Activated naive CD4-positive, alpha-beta T cell treated with anti-CD3 and anti-CD28 coated beads, Interleukin-2, amount 50 U/mL, for 72 hours (primary cell): ENCODE measurements at places on chromosomes 1 and 21.

GRCh38 chr21:33308586-33309490 lies 15.9 kb upstream of the IFNAR1 start:
- no peak for DNase-seq

DNA sequence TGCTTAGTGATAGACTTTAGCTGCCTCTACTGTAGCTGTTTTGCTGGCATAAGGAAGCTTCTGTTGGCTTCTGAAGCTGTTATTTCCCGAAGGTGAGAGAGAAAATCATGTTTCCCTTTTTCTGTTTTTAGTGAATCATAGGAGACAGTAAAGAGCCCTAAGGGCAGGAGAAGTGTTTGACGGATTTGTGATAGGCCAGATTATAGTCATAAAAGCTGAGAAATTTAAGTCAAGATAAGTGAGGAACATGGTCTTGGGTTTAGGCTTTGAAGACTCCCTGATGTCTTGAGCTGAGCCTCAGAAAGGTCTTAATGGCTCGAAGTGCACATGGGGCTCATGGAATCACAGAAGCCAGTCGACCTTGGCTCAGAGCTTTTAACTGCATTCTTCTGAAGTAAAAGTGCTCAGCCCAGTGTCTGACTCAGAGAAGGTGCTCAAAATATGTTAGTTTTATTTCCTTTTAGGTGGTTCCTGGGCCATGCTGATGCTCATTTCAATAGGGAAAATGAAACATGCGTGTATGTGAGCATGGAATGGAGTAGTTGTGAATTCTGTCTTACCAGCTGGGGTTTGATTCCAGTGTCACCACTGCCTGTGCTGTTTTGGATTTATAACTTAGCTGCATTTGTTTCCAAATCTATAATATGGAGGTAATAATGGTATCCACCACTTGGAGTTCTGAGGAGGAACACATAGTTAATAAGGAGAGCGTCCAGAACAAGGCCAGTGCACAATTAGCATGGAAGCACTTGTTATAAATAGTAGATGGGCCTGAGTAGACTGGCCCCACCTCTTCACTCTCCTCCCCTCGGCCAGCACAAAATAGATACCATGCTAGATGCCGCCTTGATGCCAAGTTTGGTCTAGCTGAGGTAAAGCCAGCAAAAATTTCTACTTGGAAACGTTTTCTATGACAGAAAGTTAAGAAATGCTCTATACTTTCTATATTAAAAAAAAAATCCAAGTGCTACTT lies 99.2 kb downstream of the C1orf21 start:
- no peak for DNase-seq

DNA sequence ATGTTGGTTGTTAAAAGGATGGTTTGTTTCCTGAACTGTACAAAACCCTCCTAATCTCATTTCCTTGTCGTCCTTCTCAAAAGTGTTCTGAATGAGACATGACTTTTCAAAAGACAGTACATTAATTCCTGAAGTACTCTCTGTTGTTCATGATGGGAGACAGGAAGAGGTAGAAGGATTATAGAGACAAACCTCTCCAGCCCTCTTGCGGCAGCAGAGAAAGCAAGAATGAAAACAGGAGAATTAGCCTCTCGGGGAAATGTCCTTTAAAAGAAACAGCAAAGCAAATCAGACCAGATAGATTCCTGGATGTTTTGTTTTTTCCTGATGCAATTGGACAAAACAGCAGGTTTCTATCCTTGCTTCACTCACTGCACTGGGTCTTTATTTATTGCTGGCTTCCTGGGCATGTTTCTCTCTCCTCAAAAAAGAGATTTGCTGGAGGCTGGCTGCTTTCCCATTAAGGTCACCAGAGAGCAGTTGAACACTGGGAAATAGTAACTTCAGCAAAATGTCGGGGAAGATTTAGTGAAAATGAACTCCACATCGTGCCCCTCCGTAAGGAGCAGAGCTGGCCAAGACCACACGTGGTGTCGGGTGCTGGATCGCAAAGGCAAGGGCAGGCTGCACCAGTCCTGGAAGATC lies 145.8 kb upstream of the SYT6 start:
- DNase-seq: no peak

GRCh38 chr1:55143684-55144083 lies 71.5 kb downstream of the USP24 start:
- no peak for DNase-seq

GRCh38 chr1:204723131-204723787 lies 37.7 kb upstream of the LRRN2 start:
- no peak for DNase-seq

DNA sequence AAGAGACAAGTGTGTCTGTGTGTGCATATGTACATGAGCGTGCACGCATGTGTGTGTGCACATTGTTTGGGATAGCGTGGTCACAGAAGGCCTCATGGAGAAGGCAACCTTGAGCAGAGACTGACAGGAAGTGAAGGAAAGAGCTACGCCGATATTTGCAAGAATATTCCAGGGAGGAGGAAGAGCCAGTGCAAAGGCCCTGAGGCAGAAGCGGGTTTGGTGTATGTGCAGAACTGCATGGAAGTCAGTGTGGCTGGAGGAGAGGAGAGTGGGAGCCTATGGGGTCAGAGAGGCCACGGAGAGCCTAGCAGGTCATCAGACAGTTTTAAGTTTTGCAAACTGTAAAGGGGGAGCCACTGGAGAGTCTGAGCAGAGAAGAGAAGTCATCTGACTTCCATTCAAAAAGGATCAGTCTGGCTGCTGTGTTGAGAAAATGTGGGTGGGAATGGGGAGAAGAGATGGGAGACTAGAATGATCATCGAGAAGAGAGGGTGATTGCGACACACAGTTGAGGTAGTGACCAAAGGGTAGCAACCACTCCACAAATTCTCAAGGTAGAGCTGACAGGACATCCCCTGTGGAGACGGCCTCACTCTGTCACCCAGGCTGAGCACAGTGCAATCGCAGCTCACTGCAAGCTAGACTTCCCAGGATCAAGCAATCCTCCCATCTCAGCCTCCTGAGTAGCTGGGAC lies 3.9 kb downstream of the CELA2B start:
- DNase-seq: no peak

GRCh38 chr1:3251099-3251806 lies 182.2 kb downstream of the PRDM16 start:
- DNase-seq: no peak

- no peak for DNase-seq
These were observed 23.6 kb downstream of the ARMH1 start for GRCh38 chr1:44698138-44698537.

GRCh38 chr1:153842006-153842471 lies 66.8 kb downstream of the SLC27A3 start:
- DNase-seq: no peak

- DNase-seq: no peak
These were observed 78.6 kb downstream of the IVNS1ABP start for GRCh38 chr1:185238447-185238846.

DNA sequence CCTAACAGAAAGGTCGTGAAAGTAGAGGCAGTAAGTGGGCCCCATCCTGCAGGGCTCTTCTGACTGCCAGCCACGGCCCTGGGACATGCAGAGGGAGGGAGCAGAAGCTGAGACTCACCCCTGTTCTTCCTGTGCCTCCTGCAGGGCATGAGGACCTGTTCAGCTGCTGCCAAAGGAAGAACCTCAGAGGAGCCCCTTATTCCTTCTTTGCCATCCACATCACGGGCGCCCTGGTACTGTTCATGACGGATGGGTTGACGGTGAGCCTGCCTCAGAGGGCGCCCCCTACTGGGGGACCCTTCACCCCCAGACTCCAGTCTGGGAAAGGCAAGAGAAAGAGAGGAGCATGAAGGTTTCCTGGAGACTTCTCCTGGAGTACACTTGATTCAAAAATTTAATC lies 47.1 kb downstream of the ELK4 start:
- peak; percentile 44 for DNase-seq

DNA sequence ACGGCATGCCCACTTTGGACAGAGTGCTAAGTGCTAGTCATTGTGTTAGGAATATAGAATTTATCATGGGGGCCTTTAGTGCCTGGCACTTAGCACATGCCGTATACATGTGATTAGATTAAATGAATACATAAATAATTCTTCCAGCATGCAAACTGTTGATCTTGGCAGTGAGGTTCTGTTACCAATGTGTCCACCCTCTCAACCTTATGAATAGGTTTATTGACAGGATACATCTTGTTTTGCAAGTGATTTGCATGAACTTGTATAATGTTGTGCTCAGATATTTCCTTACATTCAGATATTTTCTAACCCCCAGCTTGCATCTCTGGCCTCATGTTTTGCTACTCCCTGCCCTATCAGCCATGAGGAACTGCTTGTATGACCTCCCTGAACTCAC lies 60.3 kb upstream of the ZNF648 start:
- DNase-seq: no peak

- no peak for DNase-seq
These were observed 38.3 kb upstream of the RGS16 start for GRCh38 chr1:182642461-182642860.

- DNase-seq: no peak
These were observed 100.2 kb downstream of the SMYD2 start for GRCh38 chr1:214380986-214381695.

DNA sequence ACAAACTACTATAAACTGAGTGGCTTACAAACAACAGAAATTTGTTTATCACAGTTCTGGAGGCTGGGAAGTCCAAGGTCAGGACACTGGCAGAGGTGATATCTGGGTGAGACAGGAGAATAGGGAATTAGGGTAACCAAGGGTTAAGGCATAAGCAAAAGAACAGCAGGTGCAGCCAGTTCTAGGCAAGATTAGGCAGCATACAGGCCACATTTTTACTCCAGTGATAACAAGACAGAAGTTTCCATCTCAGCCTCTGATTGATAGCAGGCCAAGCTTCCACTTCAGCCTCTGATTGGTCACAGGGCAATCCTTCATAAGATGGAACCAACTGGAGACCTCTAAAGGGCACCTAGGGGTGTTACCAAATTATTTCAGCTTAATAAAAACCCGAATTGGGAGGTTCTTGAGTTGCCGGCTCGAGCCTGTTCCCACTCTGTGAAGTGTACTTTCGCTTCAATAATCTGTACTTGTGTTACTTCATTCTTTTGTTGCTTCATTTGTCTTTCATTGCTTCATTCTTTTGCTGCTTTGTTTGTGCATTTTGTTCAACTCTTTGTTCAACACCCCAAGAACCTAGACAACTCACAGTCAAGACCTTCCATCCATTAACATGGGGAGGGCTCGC lies 185.6 kb downstream of the TOMM20 start:
- DNase-seq: no peak

DNA sequence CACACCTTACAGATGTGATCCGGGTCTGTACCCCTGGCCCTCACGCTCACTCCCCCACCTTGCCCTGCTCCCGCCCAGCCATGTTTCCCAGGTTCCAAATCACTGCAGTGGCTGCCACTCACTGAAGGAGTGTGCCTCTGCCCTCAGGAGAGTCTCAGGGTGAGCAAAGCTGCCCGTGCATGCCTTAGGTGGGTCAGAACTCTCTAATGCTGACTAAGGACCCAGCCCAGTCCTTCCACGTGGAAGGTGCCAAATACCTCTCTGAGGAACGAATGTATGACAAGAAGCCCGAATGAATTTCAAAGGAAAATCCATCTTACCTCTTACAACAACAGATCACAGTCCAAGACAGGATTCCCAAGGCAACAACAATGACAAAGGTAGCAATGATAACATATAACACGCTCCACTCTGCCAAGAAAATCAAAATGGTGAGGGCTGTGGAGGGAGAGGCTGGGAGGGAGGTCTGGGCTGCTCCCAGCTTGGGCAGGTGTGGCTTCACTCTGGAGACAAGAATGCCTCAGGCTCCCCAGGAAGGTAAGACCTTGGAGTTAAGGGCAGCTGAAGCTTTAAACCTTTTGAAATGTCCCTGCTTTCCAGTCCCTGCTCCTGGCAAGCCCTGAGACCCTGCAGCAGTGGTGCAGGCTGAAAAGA lies 115.2 kb downstream of the KIAA0319L start:
- DNase-seq: no peak

DNA sequence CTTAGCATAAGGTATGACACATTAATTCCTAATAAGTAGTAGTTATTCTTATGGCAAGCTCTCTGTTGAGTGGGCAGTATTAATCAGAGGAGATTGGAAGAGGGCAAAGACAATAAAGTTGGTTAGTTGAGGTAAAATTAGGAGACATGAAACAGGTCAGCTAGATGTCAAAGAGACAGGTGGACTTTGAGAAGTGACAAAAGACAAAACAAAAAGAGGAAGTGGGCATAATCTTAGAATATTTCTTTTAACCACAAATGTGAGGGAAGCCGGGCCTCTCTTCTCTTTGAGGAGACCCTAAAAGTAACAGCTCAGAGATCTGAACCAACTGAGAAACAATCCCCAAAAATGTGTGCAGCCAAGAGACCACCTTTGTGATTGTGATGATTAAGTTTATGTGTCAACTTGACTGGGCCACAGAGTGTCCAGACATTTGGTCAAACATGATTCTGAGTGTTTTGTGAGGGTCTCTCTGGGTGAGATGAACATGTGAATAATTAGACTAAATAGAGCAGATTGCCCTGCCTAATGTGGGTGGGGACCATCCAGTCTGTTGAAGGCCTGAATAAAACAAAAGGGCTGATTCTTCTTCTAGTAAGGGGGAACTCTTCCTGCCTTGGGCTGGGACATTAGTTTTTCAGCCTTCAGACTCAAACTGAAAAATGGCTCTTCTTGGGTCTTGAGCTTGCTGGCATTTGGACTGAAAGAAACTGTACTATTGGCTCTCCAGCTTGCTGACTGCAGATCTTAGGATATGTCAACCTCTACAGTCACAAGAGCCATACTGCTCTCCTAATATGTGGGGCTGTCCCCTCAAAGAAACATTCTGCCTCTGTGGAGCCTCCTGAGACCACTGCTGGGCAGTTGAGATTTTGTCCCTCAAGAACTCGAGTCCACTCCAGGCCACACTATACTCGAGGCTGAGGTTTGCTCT lies 40.0 kb downstream of the FCRL5 start:
- no peak for DNase-seq

DNA sequence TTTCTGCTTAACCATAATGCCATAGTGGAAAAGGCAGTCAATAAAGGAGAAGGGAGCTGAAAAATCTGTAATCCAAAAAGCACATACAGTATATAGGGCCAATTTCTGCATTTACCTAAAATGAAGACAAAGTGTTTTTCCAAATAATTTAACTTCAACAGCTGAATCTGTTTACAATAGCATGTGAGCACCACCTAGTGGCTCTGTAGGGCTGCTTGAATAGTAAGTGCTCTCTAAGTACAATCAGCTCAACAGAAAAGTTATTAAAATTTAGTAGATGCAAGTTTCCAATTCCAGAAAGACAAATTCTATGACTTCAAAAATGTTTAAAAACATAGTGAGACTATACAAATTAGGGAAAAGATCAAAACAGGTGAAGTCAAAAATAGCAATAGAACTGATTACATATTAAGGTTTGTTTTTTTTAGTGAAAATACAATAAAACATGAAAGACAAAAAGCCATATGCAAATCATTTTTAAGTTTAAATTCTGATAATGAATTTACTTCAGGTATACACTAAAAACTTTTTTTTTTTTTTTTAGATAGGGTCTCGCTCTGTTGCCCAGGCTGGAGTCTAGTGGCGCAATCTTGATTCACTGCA lies 220.0 kb downstream of the SETD4 start:
- peak; percentile 45 for DNase-seq

GRCh38 chr1:172654535-172654934 lies 4.4 kb upstream of the FASLG start:
- no peak for DNase-seq

DNA sequence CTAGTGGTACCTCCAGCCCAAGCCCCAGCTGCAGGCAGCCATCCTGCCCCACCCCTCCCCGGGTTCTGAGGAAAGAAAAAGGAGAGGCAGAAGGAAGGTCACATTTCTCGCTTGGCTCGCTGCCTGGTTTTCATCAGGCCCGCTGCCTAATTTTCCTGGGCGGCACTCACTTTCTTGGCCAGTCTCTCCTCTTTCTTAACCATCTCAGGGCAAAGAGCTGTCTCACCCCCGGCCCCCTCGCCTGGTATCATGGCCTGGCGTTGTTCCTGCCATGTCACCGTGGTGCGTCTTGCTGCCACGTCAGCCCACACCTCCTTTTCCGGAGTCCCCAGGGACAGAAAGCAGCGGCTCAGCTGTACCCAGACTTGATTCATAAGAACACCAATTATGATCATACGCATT lies 26.6 kb upstream of the CASZ1 start:
- no peak for DNase-seq
